ENCODE measurements at places on chromosomes 16 and 17.

DNA sequence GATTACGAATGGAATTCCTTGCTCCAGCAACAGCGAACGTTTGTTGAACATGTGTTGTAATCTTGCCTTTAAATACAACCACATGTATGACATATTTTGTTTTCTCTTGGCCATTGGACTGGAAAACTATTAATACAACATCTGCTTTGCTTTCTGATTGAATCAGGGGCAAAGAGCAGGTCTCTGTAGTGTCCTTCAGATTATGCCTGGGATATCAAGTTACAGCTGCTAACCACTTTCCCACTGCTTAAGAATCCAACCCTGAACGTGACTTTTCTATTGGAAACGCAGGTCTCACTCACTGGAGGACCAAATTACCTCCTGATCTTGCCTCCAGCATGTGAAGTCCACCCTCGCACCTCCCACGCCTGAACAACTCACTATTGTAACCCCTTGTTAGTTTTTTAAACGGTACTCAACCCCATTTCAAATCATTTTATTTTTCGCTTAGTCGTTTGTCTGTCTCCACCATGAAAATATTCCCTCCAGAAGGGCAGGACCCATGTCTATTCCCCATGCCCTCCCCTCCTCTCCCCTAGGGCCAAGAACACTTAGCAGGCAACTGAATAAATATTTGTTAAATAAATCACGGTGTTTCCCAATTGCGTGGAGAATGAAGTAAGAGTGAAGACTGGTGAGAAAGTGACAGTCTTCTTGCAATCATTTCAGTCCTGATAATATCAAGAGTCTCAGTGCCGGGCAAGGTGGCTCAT is 57.4 kb upstream of the MRTFB start:
- peak; percentile 91 for DNase-seq

DNA sequence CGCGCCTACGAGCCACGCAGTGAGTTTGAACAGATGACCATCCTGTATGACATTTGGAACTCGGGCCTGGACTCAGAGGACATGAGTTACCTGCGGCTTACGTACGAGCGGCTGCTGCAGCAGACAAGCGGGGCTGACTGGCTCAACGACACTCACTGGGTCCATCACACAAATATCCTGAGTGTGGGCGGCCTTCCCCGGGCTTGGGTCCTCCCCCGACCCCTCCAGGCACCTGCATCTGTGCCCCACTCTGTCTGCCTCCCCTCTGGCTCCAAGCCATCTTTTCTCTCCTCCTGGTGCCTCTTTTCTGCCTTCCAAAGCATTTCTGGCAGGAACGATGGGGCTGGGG is 5.0 kb upstream of the HSD3B7 start:
- DNase-seq, result no peak

- DNase-seq, result no peak
These were observed 3.7 kb downstream of the RPH3AL start for GRCh38 chr17:348692-349425.

DNA sequence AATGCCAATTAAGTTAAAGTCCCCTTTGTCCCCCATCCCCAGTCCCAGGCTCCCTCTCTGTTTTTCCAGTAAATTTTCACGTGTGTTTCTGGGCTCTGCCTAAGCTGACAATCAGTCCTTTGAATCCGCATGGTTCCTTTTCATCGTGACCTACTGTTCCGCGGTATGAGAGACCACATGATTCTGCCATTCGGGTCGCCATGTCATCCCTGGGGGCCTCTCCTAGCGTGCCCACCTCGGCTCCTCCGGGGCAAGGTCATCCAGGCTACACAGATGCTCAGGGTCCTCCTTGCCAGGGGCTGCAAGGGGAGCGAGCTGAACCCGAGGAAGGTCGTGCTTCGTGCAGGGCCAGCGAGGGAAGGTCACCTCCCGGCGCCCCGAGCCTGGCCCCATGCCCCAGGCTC is 157.6 kb downstream of the RAB11FIP4 start:
- no peak for DNase-seq

- no peak for DNase-seq
These were observed 96.8 kb downstream of the MAP2K6 start for GRCh38 chr17:69511250-69511649.

- DNase-seq, result peak; percentile 47
These were observed 14.4 kb upstream of the FAAP100 start for GRCh38 chr17:81566461-81567126.

DNA sequence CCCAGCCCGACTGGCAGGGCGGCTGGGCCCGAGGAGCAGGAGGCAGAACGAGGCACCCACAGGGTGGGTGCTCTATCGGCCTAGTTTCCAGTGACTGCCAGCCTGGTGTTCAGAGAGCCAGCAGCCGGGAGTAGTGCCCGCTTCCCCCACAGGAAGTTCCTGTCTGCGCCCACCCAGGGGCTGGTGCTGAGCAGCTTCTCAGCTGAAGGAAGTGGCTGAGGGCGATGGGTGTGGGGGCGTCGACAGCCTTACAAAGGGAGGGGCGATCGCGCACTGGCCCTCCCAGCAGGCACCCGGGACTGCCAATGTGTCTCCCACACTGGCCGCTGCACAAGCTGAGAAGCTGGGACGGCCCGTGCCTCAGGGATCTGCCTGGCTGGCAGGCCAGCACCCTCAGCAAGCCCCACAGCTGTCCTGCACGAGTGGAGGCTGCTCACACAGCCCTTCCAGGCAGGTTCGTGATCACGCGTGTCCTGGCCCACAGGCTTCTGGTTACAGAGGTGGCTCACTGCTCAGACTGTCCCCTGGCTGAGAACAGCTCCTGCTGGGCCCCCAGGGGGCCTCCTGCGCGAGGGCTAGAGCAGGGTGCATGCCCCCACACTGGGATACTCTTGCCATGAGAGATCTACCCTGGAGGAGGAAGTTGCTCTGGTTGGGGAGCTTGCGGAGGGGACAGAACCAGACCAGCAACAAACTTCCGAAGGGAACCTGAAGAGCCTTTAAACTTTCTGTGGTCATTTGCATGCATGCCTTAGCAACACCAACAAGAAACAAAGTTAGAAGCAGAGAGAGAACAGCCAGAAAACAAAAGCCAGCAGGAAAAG is 2.5 kb downstream of the RNF166 start:
- DNase-seq, result no peak

Data from forelimb muscle (tissue), 1 donor.